ENCODE measurements at places on chromosomes 13 and 19.

DNA sequence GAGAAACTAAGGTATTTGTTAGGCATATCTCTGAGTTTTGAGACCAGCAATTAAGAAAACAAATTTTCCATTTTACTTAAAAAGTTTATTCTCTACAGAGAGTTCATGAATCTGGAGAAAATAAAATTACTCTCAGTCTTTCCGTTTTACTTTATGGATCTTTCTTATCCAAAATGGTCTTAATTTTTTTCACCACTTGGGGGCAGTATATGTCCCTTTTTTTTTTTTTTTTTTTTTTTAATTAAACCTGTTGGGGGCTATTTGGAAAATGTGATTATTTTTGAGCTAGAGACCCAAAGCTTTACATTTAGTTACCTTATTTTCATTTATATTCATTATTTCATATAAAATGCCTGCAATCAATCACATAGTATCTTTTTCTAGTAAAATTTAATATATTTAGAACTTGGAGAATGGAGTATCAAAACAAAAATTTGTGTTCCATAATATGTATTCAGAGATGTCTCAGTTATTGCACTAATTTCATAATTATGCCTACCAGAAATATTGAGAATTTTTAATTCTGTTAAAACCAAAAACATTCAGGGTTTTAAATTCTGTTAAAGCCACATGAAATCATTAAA lies 27.1 kb downstream of the PIBF1 start:
- DNase-seq = no peak

- no peak for DNase-seq
These were observed 15.7 kb downstream of the PNPLA6 start for GRCh38 chr19:7550987-7551761.

- no peak for DNase-seq
These were observed at the start of gene FCGBP for GRCh38 chr19:39934584-39935363. FCGBP (minus strand) TSS chr19:39934634.

DNA sequence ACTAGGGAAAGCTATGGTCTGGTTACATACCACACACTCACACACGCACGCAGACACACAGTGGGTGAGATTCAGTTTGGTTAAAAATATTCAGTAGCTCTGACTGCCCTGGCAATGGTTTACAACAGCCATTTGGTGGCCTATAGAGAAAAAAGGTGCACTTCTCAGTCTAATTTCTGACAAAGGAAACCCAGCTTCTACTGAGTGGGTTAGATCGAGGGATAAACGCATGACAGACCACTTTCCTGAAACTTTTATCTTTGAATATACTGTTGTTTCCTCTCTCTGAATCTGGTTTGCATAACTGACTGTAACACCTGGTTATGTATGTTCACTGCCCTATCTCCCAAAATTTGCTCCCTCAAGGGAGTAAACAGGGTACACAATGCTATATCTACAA lies 2.5 kb downstream of the LIG4 start:
- no peak for DNase-seq

- DNase-seq = no peak
These were observed 6.5 kb upstream of the OPA3 start for GRCh38 chr19:45591004-45591637.

DNA sequence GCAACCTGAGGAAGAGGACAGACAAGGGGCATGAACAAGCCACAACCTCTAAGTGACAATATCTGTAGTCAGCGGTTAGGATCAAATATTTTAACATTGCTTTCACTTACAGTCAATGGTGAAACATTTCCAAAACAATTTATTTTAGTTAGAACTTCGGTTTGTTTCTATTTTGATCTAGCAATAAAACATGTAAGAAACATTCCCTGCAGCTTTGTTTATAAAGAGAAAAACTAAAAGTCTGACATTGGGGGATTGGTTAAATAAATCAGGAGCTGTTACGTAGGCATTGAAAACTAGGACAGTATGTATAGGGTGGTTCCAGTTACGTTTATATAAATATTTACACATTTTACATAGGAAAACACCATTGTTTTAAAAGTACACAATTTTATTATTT lies 3.4 kb downstream of the URI1 start:
- no peak for DNase-seq

GRCh38 chr13:27922883-27923612 lies 3.2 kb downstream of the PDX1 start:
- no peak for DNase-seq

DNA sequence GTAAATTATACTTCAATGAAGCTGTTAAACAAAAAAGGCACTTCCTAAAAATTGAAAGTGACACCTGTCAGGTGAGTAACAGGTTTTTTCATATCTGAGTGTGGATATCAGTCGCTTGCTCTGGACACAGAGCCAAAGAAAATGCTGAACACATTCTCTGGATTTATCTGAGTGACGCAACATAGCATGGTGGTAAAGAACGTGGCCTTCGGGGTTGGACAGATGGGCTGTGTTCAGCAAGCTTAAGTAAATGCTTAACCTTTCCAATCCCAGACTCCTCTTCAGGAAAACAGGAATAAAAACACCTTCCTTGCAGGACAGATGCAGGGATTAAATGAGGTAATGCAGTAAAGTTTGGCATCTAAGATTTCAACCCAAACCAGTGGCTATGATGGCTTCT lies 132.0 kb downstream of the FOXO1 start:
- no peak for DNase-seq

DNA sequence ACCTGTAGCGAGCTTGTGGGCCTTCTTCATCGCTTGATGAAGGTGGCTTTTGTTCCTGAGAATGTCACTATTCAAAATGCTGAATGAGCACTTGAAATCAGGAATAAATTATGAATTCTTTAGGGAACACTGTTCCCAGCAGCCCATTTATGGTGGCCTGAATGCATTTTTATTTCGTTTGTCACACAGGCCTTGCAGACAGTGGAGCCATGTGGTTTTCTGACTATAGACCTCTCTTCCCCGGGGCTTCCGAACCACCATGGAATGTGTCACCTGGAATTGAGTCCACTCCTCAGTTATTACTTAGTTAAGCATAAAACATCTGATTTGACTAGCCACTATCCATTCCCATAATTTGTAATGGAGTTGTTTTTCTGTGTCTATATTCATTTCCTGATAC lies 396.9 kb downstream of the IRS2 start:
- DNase-seq = no peak

DNA sequence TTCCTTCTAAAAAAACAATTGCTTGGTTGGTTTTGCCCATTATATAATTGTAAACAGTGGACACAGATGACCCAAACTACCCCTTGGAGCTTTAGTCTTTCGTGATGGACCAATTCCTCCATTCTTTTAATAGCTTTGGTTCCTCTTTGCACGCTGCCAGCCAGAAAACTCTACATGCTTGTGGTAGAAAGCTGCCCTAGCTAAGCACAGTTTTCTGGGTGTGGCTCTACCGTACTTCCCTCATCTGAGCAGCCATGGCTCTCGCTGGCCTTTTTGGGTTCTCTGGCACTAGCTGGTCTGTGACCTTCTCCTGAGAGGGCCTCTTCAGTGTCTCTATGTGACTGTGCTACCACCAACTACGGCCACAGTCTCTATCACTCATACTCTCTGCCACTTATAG lies 29.9 kb upstream of the CEBPA start:
- no peak for DNase-seq

- DNase-seq = peak; percentile 93
These were observed 1.2 kb downstream of the LDLR start for GRCh38 chr19:11090264-11090996.

DNA sequence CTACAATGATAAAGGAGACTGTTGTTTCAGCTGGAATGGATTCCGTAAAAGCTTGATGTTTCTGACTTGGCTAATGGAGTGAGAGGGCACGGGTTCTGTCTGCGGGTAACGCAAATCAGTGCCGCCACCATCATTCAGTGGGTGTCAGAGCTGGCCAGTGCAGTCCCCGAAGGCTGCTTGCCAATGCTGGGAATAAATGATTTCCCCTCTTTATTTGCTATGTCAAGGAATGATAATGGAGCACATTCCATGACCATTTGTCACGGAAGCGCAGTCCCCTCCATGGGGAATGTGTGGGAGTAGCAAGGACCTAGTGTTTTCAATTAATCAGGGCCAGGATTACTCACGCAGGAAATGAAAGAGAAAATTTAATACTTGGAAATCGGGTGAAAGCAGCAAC lies 899.3 kb downstream of the UQCRFS1 start:
- no peak for DNase-seq

DNA sequence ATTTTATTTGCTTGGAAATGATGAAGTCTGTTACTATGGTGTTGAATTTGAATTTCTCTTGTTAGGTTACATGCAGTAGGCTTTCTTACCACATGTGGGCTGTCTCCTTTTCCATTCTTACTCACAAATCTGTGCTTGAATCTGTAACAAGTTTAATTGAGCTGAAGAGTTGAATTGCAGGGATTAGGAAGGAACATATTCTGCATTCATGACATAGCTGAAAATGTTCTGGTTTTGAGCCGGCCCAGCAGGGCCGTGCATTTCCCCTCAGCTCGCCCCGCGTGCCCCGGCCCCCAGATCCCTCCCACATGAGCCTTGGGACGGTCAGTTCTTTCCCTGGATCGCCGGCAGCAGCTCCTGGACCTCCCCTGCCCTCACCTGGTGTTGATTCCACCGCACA lies 28.1 kb downstream of the TFDP1 start:
- no peak for DNase-seq

- DNase-seq = no peak
These were observed 11.8 kb upstream of the DOCK9 start for GRCh38 chr13:98989469-98990235.

GRCh38 chr13:104057861-104058260 lies 991.6 kb upstream of the SLC10A2 start:
- no peak for DNase-seq

- no peak for DNase-seq
These were observed 29.1 kb downstream of the KCNC3 start for GRCh38 chr19:50300051-50300450.

DNA sequence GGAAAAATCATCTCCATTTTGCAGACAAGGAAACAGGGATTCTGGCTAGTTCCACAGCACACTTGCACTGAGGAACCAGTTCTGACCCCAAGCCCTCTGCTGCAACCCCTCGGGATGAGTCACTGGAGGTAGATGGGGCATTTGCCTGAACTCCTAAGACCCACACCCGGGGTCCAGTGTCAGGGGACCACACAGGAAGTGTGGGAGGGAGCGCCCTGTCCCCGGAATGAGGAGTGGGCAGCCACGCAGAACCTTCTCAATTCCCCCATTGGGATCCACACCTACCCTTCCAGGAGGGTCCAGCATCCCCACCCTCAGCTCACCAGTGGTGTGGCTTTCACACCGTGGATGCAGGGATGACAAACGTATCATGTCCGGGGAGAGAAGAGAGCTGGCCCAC lies 62.7 kb downstream of the TSHZ3 start:
- no peak for DNase-seq

DNA sequence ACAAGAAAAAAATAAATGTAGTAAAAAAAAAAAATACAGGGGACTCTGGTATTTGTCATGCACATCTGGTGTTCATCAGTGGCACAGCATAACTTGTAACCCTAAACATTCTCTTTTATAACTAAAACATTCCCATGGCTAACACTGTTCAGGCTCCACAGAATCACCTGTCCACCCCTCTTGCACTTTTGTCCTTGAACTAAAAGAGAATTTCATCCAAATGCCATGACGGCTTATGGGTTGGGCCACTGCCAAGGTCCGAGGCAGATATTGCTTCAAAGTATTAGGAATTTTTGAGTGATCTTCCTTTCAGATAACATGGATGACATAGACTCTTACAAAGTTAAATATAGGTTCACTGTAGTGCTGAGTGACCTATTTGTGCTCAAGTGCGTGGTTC lies 25.7 kb upstream of the SERP2 start:
- DNase-seq = no peak

- DNase-seq = no peak
These were observed 108.2 kb downstream of the RAP2A start for GRCh38 chr13:97542102-97542685.

DNA sequence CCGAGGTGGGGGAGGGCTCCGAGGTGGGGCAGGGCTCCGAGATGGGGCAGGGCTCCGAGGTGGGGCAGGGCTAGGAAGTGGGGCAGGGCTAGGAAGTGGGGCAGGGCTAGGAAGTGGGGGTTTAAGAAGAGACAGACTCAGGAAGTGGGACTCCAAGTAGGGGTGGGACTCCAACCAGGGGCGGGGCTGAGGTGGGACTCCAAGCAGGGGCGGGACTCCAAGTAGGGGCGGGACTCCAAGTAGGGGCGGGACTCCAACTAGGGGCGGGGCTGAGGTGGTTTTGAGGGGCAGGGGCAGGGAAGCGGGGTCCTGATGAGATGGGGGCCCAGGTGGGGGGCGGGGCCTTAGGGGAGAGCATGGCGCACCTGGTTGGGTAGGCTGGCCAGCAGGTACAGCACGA lies 13.6 kb downstream of the CFD start:
- peak; percentile 47 for DNase-seq

DNA sequence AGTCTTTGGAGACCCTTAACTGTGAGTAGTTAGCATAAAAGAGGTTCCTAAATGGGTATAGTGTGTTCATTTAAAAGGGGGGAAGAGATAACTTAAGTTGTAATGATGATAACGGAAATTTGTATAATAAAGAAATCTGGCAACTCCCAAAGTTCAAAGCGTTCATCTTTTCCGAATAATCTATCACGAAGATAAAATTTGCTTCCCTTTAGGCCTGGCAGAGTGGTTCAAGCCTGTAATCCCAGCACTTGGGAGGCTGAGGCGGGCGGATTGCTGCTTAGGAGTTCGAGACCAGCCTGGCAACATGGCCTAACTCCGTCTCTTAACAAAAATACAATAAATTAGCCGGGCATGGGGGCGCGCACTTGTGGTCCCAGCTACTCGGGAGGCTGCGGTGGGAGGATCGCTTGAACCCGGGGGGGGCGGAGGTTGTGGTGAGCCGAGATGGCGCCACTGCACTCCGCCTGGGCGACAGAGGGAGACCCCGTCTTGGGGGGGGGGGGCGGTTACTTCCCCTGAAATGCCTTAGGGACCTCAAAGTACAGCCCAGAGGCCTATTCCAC lies 934 bp downstream of the N4BP2L2 start:
- peak; percentile 9 for DNase-seq

GRCh38 chr19:10551698-10552301 lies 8.1 kb downstream of the ATG4D start:
- DNase-seq = no peak

DNA sequence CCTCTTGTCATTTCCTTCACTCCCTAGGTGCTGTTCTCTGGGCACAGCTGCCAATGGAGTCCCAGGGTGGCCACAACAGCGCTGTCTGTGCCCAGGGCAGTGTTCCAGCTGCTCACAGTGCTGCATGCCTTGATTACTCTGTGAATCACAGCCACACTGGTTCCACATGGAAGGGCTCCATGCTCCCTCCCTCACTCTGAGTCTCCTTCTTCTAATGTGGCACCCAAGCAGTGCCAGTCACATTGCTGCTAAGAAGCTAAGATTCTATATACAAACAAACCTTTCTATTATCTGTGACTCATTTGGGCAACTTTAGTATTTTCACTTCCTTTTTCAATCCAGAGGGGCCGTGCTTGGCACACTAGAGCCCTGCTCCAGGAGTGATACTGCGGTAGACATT lies 248.7 kb downstream of the TDRD3 start:
- no peak for DNase-seq

- DNase-seq = no peak
These were observed 4.7 kb upstream of the MEX3D start for GRCh38 chr19:1572795-1573194.

All from stimulated activated CD8-positive, alpha-beta memory T cell treated with anti-CD3 and anti-CD28 coated beads, Interleukin-15, amount 100 ng/mL, for 1 hour (primary cell).